Heart left ventricle (tissue), 16 donors: ENCODE measurements at places on chromosomes 16 and 17. TPM values are rescaled to one million over a fixed set of nuclear protein-coding genes. Genes with fewer than 3 reads are reported as not detected.

STAT3 gene
- total RNA-seq, result 119 TPM

C1QTNF8 gene
- not detected for total RNA-seq

ODAD4 gene
- total RNA-seq, result 0.38 TPM

KRT36 gene
- total RNA-seq, result not detected

TBC1D3H gene
- not detected for total RNA-seq

GNAO1 gene
- 8.6 TPM for total RNA-seq

AOC2 gene
- 0.35 TPM for total RNA-seq

CX3CL1 gene
- 54.4 TPM for total RNA-seq

MYH11 gene
- total RNA-seq, result 18.5 TPM

SMIM5 gene
- 8.6 TPM for total RNA-seq

CPHXL2 gene
- total RNA-seq, result not detected

ASPHD1 gene
- total RNA-seq, result 0.44 TPM

GNG13 gene
- total RNA-seq, result not detected

DOC2A gene
- not detected for total RNA-seq

EVPLL gene
- not detected for total RNA-seq

SSTR5 gene
- 10.3 TPM for total RNA-seq

IGF2BP1 gene
- total RNA-seq, result not detected

SPNS2 gene
- total RNA-seq, result 11.4 TPM
